ENCODE measurements at places on chromosomes 1 and 21.

- DNase-seq: no peak
These were observed 129.7 kb downstream of the ATP1B1 start for GRCh38 chr1:169236143-169236542.

GRCh38 chr1:179303200-179303785 is 9.7 kb downstream of the SOAT1 start:
- DNase-seq: no peak

GRCh38 chr1:33182401-33182841 is 578 bp upstream of the TRIM62 start:
- DNase-seq: no peak

GRCh38 chr1:114638910-114639309 is 30.9 kb downstream of the DENND2C start:
- DNase-seq: no peak

DNA sequence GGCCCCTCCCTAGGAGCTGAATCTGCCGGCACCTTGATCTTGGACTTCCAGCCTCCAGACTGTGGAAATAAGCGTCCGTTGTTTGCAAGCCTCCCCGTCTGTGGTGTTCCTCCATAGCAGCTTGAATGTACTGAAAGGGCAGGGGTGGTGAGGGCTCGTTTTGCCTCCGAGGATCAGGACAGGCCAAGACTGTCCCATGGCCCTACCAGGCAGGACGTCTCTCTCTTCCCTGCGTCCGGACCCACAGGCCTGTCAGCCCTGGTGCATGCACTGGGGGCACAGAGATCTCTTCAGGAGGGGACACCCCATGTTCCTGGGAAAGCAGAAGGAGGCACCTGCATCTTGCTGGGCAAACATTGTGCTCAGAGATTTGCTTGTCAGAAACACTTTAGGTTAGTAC is 156.3 kb upstream of the C1orf174 start:
- no peak for DNase-seq

DNA sequence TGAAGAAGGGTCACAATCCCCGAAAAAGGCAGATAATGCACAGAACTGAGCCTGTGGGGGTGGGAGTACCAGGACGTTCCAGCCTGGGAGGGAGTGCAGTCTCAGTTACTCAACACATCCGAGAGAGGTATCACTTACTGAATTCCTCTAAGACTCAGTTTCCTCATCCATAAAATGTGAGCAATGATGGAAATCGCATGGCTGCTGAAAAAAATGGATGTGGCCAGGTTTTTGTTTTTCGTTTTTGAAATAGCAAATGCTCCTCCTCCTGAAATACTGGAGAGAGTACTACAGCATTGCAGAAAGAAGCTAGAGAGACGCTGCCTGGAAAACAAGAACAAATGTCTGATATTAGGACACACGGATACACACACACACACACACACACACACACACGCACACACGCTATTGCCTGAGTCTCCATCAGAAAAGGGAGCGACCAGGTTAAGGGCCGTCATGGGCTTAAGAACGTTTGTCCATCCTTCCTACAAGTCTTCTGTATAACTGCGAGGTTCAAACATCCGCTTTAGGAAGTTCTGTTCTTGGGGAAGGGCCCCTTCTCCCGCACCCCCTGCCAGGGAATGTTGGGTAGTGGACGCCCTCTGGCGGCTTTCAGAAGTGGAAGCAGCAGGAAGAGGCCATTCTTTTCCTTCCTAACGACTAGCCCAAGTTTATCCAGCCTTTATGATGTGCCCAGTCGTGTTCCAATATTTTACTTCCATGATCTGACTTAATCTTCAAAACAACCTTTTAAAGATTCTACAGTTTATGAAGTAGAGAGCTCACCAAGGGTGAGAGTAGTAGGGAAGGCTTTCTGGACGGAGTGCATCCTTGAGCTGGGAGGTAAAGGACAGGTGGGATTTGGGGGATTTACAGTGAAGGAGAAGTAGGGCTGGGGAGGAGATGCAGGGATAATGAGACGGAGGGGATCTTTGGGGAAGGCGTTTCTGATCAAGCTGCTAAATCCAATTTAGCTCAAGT is 699 bp upstream of the NES start:
- DNase-seq: no peak

- no peak for DNase-seq
These were observed 1.9 kb downstream of the VANGL1 start for GRCh38 chr1:115643666-115644065.

DNA sequence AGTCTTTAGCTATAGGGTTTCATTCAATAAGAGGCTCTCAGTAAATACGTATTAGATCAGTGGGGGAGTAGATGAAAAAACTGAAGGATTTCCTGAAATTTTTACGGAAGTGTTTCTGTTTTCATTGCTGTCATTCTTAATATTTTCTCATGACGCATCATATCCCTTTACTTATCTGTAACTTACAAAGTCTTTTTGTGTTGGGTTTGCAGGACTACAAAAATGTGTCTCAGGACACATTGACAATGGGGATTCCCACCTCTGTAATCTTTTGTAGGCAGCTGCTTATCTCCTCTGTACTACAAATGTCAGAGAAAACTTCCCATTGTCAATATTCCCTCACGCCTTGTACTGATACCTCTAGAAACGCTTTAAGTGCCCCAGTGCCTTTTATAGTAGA is 35.5 kb downstream of the CRP start:
- DNase-seq: no peak

DNA sequence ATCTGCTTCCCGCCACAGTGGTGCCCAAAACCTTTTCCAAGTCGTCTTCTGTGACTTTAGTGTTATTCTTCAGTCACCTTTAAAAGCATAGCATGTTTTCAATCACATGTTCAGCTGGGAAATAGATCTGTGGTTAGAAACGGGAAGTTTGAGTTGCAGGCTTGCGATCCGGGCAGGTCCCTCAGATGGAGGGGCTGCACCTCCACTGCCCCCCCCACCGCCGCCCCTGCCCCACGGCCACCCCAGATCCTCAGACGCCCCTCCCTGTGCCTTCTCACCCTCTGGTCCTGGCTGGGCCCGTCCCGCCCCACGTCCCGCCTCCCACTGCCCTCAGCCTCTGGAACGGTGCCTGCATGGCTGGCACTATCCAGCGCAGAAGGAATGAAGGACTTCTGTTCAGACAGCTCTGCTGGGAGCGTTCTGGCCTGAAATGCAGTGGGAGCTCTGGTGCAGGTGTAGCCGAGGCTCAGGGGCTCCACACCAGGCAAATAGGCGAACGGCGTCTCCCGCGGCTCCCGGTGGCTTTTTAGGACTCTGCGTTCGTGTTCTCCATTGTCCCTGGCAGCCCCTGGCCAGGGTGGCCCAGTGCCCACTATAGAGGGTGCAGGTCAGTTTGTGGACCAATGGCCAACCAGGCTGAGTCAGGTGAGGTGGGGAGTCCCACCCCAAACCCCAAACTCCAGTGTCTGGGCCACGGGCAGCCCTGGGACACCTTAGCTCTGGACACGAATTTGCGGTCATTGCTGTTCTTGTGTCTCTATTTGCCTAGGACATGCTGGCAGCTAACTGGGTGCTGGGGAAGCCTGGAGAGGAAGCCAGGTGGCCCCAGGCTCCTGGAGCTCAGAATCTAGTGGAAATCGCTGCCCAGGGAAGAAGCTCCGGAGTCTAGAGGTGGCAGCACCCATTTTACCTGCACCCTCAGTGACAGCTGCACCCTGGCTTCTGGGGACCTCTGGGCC is 67.1 kb downstream of the FAAP20 start:
- no peak for DNase-seq

GRCh38 chr1:160520999-160521398 is 2.1 kb downstream of the SLAMF6 start:
- DNase-seq: no peak

DNA sequence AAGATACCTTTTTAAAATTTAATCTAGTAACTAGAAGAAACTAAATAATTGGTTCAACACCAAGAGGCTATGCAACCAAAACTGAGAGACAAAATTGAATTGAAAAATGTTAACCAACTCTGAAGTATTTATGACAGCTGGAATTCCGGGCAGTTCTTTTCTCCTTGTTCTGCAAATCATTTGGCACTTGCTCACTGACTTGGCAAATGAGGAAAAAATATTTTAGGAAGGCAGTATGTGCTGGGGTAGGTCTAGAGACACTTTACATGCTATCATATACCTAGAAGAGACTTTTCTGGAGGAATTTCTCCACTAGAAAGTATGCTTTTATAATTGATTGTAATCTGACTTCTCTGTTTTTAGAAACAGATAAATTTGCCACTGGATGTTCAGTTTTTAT is 22.1 kb upstream of the SH3D21 start:
- DNase-seq: no peak

- no peak for DNase-seq
These were observed 17.3 kb downstream of the S1PR1 start for GRCh38 chr1:101253976-101254674.

DNA sequence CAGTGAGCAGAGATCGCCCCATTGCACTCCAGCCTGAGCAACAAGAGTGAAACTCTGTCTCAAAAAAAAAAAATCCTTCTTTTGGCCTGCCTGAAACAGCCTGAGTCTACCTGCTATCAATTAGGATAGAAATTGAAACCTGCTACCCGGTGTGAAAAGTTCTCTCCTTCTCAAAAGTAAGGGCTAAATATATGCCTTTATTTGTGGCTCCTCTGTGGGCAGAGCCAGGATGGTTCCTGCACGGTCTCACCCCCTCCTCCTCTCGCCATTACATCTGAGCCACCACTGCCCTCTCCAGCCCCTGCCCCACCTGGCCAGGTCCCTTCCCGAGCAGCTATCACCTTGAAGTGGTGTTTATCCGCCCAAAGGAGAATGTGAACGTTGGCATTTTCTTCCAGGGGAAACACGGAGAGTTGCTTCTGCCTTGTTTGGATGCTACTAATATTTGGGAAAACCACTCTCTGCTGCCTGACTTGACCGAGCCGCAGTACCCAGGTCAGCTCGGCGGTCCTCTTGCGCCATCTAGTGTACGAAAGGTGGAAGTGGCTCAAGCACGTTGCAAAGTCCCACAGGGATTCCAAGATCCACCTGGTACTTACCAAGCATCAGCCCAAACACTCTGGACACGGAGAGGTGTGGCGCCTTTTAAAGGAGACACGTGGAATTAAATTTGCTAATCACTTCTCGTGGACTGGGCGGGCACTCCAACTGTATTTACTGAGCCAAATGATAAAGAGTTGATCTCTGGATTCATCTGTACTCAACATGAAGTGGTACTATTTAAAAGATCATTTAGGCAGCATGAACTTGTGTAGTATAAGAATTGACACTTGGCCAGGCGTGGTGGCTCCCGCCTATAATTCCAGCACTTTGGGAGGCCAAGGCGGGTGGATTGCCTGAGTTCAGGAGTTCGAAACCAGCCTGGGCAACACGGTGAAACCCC is 31.9 kb downstream of the SETD4 start:
- peak; percentile 45 for DNase-seq

DNA sequence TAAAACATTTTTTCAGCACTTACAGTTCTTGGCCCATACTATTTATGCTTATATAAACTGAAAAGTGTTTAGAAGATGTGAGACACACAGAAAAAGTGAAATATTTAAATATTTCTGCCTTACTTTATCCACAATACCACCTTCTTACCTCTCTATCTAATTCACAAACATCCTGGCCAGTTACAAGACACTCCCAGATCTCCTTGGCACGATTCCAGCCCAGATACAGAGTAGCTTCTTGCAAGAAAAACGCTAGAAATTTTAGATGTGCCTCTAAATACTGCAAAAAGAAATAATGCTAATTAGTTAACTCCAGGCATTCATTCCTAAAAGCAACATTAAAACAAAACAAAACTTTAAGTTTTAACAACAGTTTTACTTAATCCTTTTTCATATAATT is 68.4 kb downstream of the USP24 start:
- DNase-seq: no peak

DNA sequence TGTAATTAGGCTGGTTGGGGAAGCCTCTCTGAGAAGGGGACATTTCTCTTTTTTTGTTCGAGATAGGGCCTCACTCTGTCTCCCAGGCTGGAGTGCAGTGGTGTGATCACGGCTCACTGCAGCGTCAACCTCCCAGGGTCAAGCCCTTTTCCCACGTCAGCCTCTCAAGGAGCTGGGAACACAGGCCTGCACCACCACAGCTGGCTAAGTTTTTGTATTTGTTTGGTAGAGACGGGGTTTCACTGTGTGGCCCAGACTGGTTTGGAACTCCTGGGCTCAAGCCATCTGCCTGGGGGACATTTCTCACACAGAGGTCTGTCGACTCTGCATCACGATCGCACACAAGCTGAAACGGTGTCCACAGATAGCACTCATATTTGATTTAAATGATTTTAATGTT is 39.7 kb downstream of the HUNK start:
- DNase-seq: no peak

- DNase-seq: peak; percentile 53
These were observed 2.5 kb upstream of the CERS2 start for GRCh38 chr1:150976879-150977694.

GRCh38 chr1:36497207-36497606 is 14.5 kb upstream of the CSF3R start:
- no peak for DNase-seq

DNA sequence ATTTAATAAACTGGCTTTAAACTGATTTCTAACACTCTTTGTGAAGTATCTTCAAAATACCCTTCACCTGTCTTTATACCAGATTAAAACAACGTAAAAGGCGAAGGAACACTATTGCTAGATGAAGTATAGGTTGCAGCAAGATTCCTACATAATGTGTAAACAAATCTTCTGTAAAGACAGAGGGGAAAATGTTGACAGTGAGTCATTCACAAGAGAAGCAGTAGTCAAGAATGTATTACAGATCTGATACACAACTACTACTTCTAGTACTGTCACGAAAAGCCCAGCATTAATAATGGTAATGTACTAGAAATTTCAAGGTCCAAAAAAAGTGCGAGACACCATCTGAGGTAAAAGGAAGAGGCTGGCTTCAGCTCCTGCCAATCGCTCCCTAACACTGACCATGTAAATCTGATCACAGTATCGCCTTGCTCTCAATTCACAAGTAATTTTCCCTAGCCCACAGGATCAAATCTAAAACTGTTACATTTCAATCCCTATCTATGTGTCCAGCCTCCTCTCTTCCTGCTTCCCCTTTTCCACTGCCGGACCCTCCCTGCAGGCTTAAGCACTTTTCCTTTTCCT is 290.4 kb downstream of the AKT3 start:
- no peak for DNase-seq

DNA sequence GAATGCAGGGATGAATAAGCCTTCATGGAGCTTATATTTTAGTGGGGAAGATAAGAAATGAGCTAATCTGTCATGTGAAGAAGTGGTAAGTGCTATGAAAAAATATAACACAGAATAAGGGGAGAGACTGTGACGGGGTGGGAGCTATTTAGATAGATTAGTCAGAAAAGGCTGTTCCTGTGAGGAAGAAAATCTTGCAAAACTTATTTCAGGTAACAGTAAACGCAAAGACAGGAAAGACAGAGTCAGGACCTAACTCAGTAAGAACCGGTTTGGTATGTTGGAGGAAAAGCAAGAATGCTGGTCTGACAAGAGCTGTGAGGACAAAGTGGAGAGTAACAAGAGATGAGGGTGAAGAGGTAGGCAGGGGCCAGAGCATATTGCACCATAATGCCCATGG is 22.0 kb downstream of the GNAI3 start:
- no peak for DNase-seq

GRCh38 chr1:34060901-34061415 is 104.1 kb downstream of the CSMD2 start:
- no peak for DNase-seq

GRCh38 chr1:198680174-198680875 is 41.5 kb downstream of the PTPRC start:
- DNase-seq: no peak

GRCh38 chr1:170694172-170694926 is 30.4 kb downstream of the PRRX1 start:
- no peak for DNase-seq

All from activated T-helper 1 cell treated with Interleukin-2 at 50 U/mL for 16 hours (primary cell).